ENCODE measurements at places on chromosomes 6 and 20. TPM values are rescaled to one million over a fixed set of nuclear protein-coding genes. Genes with fewer than 3 reads are reported as not detected.

The KHDC1L gene
- 0.10 TPM for polyA plus RNA-seq

The FAXC gene
- 4.0 TPM for polyA plus RNA-seq

The WFDC12 gene
- 1.8 TPM for polyA plus RNA-seq

The OR12D3 gene
- not detected for polyA plus RNA-seq

The ELOVL5 gene
- polyA plus RNA-seq, result 39.7 TPM

The MAP7 gene
- 14.9 TPM for polyA plus RNA-seq

The LRRC73 gene
- polyA plus RNA-seq, result 0.16 TPM

The GRIK2 gene
- polyA plus RNA-seq, result 0.26 TPM

The RAET1E gene
- polyA plus RNA-seq, result 24.9 TPM

- DNase-seq, result no peak
Observed at GRCh38 chr6:80523531-80523997, 417.1 kb downstream of the BCKDHB start.

GRCh38 chr6:39207416-39208222 is 21.7 kb downstream of the KCNK5 start:
- no peak for DNase-seq

DNA sequence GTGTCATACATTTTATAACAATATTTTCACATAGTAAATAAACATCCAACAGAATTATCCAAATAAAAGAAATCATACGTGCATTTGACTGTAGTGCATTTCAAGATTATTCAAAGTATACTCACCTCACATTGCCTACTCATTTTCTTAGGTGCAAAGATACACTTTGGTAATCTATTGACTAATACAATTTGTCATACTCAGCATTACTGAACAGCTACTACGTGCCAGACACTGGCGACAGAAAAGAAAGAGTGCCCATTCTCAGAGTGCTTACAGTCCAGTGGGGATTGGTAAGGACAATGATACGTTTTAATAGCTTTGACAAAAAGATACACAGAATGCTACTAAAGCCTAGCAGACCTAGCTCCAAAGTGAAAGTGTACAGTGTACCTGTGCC is 42.0 kb downstream of the FBXL4 start:
- DNase-seq, result no peak

GRCh38 chr6:123854201-123854600 is 50.5 kb downstream of the NKAIN2 start:
- no peak for DNase-seq

DNA sequence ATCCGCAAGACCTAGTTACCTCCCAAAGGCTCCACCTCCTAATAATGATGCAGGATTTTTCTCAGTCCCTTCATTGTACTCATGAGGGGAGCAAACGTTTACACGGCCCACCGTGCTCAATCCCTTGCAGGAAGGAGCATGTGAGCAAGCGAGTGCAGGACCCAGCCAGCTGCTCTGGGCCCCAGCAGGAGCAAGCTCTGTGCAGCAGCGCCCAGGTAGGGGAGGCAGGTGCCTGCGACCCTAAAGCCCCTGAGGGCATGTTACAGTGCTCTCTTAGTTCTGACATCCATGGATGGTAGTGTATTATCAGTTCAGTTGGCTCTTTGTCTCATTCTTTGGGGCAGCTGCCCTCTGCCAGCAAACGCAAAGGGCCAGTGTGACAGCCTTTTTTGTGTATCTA is 143.4 kb downstream of the TBXT start:
- DNase-seq, result no peak

- DNase-seq, result no peak
Observed at GRCh38 chr6:82588020-82588419, 224.4 kb downstream of the TPBG start.

DNA sequence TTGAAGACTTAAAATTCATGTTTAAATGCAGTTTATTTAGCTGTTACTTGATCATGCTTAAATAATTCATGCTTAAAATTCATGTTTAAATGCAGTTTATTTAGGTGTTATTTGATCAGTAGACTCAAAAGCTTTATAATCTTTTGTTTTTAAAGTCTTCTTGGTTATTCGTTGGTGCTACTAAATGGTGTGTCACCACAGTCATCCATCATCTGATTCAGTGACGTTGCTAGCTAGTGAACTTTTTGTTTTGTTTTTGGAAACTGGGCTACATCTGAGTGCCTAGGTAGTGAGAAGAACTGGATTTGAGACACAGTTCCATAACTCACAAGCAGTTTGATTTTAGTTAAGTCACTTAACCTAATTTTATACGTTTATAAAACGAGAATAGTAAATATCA is 20.9 kb downstream of the SCAF8 start:
- DNase-seq, result no peak

- DNase-seq, result no peak
Observed at GRCh38 chr6:148704400-148705246, 42.2 kb upstream of the UST start.

- no peak for DNase-seq
Observed at GRCh38 chr6:5665173-5665572, 341.6 kb downstream of the NRN1 start.

- no peak for DNase-seq
Observed at GRCh38 chr20:48286601-48287000, 501.3 kb upstream of the SULF2 start.

GRCh38 chr20:17854307-17854903 is 114.2 kb downstream of the SNX5 start:
- DNase-seq, result no peak

- DNase-seq, result no peak
Observed at GRCh38 chr6:136579800-136580199, 29.6 kb upstream of the MAP7 start.

- DNase-seq, result no peak
Observed at GRCh38 chr20:819680-820322, 13.7 kb upstream of the FAM110A start.

- DNase-seq, result no peak
Observed at GRCh38 chr6:31870385-31870921, 7.8 kb upstream of the NEU1 start.

GRCh38 chr6:140744659-140745320 is 1370.3 kb upstream of the CITED2 start:
- peak; percentile 17 for DNase-seq

DNA sequence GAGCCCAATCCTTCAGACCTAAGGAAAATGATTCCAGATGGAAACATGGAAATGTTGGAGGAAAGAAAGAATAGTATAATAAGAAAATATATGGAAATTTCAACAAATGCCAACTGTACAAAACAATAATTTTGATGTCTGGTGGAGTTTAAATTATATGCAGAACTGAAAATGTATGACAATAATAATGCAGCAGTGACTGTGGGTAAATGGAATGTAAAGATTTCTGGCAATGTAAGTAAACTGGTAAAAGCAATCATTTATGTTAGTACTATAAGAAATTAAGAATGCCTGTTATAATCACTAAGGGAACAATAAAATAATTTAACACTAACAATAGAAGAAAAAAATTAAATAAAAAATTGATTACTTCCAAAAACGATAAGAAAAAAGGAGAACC is 89.0 kb downstream of the EDN1 start:
- DNase-seq, result no peak

DNA sequence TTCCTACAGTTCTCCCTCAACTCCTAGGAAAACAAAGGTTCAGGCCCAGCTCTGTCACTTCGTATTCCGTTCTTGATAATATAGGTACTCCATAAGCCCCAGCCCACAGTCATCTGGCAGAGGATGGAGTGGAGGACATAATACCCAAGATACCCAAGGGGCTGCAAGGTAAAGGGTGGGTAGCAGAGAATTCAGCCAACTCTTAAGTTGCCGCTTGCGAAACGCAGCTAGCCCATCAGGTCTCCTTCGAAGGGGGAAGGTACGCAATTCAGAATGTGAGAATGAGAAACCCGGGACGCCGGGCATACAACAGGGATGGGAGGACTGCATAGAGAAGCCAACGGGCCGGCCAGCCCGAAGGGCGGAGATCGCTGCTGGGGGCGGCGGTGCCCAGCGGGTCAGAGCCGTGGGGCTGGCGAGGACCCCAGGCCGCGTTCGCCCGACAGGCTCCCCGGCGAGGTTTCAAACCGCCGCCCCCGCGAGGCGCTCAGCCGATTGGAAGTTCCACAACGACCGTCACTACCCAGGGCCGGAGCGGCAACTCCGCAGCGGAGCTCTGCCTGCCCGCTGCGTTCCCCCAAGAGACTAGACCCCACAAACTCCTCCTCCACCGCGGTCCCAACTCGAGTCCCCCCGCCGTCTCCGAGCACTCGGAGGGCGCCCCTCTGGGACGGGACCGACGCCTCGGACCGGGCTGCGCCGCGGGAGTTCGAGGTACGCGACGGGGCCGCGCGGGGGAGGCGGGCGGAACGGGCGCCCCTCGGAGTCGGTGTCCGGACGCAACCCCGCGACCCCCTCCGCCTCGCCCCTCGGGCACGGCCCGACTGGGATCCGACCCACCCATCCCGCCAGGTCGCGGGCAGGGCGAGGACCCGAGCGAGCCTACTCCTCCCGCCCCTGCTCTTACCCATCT is 911 bp downstream of the CDK19 start:
- no peak for DNase-seq

DNA sequence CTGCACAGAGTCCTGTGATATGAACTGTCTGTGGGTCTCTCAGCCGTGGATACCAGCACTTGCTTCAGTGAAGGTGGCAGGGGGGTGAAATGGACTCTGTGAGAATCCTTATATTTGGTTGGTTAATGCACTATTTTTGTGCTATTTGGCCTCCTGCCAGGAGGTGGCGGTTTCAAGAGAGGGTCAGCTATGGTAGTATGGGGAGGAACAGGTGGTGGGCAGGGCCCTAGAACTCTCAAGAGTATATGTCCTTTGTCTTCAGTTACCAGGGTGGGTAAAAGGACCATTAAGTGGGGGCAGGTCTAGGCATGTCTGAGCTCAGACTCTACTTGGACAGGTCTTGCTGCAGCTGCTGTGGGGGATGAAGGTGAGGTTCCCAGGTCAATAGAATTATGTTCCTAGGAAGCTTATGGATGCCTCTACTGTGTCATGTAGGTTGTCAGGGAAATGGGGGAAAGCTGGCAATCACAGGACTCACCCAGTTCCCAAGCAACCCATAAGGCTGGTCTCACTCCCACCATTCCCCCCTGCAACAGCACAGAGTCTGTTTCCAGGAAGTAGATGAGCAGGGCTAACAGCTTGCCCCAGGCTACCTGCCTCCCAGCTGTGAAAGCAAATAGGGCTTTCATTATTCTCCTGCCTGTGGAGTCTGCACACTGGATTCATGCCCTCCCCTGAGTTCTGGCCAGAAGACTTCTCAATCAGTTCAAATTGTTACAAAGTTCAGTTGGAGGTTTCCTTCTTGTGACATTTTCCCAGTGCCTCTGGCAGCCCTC is 56.8 kb upstream of the PHIP start:
- no peak for DNase-seq

GRCh38 chr20:2380601-2381000 is at the start of gene TGM6:
Gene TGM6, plus strand, starts transcription at chr20:2380901. Its CDS starts 68 bp downstream, at chr20:2380969.
- DNase-seq, result no peak

- no peak for DNase-seq
Observed at GRCh38 chr20:17678295-17678694, 3.7 kb downstream of the RRBP1 start.

Data from keratinocyte (primary cell).